CD4-positive, alpha-beta T cell treated with Interferon gamma for 1 hour (primary cell): ENCODE measurements at places on chromosomes 5 and 9.

DNA sequence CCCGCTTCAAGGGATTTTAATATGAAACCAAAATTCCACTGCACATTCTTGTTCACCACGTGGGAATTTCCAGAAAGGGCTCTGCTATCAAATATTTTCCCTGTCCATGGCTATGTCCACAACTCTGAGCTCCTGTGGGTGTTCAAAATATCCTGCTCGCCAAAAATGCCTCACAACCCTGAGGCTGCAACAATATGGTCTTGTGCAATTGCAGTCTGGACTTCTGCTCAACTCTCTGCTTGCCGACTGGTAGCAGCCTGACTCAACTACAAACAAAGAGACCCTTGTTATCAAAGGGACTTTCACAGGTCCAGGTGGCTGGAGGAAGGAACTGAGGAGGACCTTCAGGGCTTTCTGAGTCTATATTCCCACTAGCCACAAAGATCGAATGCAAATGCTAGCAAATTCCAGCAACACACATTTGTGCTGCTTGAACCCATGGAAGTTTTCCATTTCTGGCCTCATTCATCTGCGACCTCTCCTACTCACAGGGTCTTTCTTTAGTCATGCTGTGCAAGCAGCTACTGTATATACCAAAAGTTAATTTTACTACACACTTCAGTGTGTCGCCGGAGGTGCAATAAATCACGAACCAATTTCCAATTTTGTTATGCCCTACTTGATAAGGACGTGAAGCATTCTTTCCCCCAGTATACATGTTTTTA, 169.2 kb upstream of the SLC30A5 start:
- DNase-seq: no peak

- DNase-seq: no peak
These were observed 85.6 kb downstream of the RAD23B start for GRCh38 chr9:107368696-107369095.

- DNase-seq: no peak
These were observed 33.5 kb upstream of the SHOC1 start for GRCh38 chr9:111828193-111828592.

DNA sequence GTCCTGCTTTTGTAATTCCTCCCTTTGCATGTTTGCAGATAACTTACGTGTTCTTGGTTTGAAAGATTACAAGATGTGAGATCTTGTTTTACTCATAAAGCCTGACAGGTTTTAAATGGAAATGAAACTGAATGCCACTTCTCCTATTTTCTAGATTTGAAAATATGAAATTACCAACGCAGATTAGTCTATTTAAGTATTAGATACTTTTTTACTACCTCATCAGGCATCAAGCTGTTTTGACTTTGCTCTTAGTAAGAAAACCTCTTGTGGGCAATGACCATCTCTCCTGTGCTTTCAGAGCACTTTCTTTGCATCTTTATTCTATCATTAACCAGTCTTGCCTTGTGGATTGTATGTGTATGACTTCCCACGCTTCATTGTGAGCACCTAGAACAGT, 3.5 kb downstream of the DMXL1 start:
- no peak for DNase-seq

- no peak for DNase-seq
These were observed 45.9 kb downstream of the ANXA2R start for GRCh38 chr5:42994246-42994554.

DNA sequence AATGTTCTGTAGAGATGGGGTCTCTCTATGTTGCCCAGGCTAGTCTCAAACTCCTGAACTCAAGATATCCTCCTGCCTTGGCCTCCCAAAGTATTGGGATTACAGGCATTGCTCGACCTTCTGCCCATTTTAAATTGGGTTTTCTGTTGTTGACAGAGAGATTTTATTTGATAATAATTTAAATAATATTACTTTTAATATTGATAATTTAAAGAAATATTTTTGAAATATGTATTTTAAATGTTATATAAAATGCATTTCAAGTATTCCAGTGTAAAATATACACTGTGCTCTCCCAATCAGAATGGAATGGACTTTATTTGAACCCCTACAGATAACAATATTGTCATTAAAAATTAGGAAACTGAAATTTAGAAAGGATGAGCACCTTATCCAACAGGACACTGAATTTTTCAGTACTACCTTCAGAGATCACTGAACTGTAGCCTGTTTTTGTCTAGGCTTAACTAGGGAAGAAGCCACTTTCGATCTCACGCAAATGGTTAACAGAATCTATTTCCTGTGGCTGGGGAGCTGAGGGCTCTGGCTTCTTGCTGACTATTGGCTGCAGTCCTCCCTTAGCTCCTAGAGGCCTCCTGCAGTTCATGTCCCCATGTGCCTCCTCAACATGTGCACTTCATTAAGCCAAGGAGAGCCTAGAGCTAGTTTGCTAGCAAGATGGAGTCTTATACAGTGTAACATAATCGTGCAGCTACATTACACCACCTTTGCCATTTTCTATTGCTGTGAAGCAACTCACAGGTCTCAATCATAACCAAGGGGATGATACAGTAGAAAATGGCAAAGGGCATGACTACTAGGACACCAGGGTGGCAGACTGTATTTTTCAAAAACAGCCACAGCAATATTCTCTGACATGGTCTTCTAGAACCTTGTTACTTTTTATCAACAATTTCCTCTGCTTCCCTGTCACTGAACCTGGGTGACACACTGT, 150.0 kb downstream of the CDC42SE2 start:
- no peak for DNase-seq

- DNase-seq: no peak
These were observed 64.4 kb downstream of the C9orf85 start for GRCh38 chr9:71975833-71976232.

DNA sequence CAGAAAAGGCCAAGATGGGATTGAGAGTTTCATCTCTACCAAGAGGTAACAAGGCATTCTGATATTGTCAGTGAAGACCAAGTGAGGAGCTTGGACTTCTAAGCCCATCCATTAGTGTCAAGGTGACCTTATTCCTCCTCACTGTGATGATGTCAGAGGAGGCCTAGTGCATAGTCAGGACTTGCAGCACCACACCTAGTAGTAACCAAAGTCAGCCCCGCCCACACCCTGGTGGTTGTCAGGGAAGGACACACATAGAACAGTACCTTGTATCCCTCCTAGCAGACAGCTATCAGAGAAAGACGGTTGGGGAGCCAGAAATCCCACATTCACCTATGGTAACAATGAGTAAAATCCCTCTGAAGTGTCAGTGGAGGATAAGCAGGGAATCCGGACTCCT, 111.7 kb downstream of the AP3B1 start:
- DNase-seq: no peak

GRCh38 chr9:107309271-107309670, 26.2 kb downstream of the RAD23B start:
- no peak for DNase-seq

GRCh38 chr9:135530146-135530545, 8.9 kb downstream of the LCN1 start:
- no peak for DNase-seq

DNA sequence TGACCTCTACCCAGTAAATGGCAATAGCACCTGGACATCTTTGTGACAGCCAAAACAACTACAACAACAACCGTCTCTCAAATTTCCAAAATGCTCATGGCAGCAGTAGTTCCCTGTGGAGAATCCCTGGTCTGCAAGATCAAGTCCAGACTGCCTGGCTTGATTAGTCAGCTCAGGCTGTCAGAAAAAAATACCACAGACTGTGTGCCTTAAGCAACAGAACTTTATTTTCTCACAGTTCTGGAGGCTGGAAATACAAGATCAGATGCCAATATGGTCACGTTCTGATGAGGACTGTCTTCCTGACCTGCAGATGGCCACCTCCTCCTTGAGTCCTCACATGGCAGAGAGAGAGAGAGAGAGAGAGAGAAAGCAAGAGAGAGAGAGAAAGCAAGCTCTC, 52.3 kb upstream of the MOCS2 start:
- no peak for DNase-seq

DNA sequence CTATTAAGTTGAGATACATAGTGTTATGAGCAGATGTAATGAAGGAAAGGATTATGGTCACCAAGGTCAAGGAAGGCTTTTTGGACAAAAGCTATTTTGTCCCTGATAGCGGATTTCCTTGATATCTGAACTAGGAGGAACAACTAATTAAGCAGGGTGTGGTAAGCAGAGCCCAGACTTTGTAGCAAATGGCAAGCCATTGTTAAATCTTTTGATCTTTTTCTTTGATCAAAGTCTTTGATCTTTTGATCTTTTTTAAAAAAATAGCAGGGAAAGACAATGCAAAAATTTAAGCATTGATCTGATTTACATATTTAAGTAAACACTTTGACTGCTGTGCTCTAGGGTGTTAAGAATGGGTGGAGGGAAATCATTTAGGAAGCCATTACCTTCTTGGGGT, 1242.0 kb downstream of the MAT2B start:
- DNase-seq: no peak

DNA sequence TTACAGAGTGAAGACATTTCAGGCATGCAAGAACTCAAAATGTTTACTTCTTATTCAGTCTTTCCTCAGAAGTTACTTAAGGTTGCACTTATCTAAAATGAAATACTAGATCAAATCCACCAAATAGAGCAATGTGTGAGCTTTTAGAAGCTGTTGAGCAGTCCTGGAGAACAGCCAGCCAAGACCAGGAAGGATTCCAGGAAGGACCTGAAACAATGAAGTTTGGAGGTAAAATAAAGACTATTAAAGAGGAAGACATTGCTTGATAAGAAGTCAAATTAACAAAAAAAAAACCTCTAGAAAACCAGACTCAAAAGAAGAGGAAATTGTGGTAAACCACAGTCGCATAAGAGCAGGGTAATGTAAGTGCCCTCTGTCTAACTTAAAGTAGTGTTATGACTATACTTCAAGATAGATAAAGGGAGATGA, 156.2 kb upstream of the S1PR3 start:
- DNase-seq: no peak

DNA sequence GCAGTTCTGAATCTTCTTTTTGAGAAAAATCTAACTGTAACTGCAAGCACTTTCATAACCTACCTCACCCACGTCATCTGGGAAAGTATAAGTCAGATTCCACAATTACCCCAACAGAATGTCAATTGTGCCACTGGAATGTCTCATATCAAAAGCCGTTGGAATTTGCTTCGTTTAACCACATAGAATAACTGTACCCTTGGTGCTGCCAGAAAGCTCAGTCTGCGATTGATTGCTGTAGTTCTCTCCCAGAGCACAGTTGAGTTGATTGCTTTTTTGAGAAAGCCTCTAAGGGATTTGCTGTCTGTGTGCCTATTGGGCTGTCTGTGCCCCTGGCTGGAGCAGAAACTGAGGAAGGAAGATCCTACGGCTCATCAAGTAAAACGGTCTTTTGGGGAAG, 583.6 kb downstream of the TMEM38B start:
- no peak for DNase-seq

GRCh38 chr9:132846918-132847515, 31.1 kb downstream of the AK8 start:
- DNase-seq: no peak

DNA sequence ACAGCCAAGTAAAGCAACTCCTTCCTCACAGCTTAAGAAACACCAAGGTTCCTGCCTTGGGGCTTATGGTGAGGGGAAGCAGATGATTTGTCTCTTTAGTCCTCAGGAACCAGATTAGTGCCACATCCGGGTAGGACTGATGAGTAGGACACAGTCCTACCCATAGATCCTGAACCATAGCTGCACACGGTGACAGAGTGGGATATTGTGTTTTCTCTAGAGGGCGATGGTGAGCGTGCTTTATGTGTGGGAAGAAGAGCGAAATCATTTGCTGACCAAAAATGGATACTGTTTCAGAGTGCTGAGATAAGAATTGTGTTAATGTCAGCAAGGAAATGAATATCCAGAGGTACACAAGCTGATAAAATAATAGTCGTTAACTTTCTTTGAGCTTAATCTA, 209.0 kb upstream of the FBXL7 start:
- no peak for DNase-seq

- DNase-seq: no peak
These were observed 232.3 kb upstream of the PTGER4 start for GRCh38 chr5:40447438-40447837.

DNA sequence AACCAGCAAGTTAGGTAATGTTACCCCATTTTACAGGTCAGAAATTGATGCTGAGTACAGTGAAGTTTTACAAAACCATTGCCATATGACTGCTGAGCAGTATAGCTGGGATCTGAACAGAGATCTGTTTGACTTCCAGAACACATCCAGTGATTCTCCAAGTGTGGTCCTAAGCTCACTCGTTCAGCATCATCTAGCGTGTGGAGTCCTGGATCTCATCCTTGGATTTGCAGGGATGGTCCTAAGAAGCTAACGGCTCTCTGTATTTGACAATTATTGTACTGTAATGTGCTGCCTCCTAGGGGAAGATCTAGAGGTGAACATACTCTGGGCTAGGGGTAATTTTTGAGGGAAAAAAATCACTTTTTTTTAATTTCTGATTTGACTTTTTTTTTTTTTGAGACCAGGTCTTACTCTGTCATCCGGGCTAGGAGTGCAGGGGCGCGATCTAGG, 1.4 kb downstream of the SLC26A2 start:
- no peak for DNase-seq

GRCh38 chr9:113573046-113573958, 109.8 kb downstream of the RGS3 start:
- no peak for DNase-seq

DNA sequence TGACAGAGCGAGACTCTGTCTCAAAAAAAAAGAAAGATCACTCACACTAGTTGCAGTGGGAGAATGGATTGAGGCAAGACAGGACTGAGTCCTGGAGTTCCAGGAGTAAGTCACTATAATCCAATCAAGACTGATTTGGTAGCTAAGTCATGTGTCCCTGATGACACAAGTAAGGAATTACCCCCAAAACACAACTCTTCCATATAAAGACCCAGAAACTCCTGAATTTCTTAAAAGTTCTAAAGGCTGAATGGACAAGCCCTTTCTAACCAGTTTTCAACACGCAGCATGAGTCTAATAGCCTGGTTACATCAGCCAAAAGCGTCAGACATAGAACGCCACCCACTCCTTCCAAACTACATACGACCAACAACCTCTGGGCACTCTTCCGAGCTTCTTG, 2.5 kb downstream of the ZFP62 start:
- no peak for DNase-seq

DNA sequence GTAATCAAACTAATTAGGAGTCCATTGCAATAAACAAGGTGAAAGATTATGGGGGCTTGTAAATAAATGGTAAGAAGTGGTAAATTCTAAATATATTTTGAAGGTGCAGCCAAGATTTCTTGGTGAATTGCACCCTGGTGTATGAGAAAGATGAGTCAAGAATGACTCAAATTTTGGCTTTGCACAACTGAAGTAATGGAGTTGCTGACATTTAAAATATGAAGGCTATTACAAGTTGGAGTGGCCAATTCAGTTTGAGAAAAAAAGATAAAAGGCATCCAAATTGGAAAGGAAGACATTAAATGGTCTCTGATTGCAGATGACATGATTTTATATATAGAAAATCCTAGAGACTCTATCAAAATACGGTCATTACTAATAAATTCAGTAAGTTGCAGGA, 2330.6 kb downstream of the MAT2B start:
- DNase-seq: no peak

GRCh38 chr5:118620233-118620632, 368.1 kb downstream of the DTWD2 start:
- DNase-seq: no peak
